Epithelial cell of proximal tubule (primary cell): ENCODE measurements at places on chromosomes 2 and 18. TPM values are rescaled to one million over a fixed set of nuclear protein-coding genes. Genes with fewer than 3 reads are reported as not detected.
A peak's percentile ranks its signal among the peaks of the same experiment; 100 is the strongest.

DNA sequence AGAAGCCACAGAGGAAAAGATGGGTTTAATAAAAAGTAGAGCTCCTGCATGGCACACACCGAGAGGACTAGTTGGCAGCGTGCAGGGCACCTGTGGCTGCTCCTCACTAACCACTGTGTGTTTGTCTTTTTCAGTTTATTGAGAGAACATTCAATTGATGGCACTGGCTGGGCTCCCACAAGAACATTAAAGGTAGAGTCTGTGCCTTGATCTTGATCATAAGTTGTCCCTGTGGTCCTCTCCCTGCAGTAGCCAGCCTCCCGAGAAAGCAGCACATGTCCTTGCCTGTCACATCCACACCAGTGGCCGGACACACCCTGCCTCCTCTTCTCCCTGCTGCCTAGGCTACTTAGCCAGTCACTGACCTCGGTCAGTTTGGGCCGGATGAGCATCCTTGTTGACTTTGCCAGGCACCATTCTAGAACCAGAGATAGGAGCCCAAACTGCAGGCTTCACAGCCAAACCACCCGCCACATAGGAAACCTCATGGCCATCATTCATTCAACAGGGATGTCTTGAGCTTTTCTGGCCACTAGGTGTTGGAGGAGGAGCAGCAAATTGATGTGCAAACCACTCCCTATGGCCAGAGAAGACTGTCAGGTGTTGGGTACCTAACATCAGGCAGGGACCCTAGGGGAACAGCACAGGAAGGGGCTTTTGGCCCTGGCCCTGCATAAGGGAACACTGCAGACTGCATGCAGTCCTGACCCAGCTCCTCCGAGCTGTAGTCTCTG is 30.2 kb upstream of the SCLY start:
- DNase-seq = no peak

- no peak for DNase-seq
Measured at GRCh38 chr2:223967981-223968380, 10.7 kb downstream of the MRPL44 start.

DNA sequence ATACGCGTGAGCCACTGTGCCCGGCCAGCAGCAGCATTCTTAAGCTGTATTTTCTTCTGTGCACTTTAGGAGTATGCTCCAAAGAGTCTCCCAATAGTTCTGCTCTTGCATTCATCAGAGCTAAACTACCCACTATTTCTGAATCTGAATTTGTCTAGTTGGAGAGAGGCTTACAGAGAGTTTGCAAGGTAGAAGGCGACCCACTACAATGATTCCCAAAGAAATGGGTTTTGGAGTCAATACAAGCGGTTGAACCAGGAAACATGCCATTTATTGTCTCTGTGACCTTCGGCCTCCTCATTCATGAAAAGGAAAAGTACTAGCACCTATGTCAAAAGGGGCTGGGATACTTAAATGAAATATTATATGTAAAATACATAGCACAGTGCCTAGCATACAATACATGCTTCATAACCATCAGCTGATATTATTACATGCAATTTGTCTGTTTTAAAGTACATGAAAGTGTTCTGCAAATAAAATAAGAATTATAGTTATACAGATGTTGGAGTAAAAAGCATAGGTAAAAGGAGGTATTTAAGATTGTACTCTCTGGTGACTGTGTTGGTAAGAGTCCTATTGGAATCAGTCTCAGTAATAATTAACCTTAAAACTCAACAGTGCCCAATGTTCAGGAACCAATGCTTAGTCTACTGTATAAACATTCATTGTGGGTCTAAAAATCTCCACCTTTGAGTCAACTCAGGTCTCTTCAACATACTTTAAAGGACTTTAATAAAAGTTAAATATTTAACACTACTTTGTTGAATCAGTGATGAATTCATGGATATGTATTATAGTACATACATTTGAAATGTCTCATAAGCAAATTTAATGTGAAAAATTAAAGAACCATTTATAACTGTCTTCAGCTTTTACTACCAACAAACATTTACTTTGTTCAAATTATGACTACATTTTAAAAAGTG is 89.8 kb upstream of the GRB14 start:
- DNase-seq = peak; percentile 91

- DNase-seq = no peak
Measured at GRCh38 chr18:58590839-58591238, 38.1 kb downstream of the ALPK2 start.

DNA sequence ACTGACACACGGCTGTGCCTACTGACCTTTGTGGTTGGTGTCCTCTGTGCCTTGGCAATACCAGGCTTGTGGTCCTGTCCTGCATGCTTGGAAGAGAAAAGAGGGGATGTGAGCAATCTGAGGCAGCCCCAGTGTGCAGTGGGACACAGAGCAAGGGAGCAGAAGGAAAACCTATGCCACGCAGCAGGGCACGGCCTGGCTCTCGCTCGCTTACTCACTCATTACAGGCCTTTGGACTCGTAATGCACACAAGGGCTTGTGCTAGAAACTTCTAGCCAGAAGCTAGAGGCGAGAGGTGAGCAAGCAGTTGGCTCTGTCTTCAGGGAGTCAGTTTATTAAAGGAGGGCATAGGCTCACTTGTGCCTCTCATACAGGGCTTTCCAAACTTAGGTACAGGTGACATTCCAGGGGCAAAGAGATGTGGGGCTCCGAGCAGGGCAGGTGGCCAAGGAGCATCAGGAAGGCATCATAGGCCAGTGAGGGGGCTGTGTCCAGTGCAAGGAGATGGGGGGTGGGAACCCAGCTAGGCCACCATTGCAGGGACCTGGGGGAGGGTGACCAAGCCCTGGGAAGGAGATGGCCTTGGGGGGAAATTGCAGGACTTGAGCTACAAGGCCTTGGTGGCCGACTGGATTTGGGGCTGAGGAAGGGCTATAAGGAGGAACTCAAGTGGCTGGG is 100.8 kb downstream of the DYSF start:
- DNase-seq = no peak

DNA sequence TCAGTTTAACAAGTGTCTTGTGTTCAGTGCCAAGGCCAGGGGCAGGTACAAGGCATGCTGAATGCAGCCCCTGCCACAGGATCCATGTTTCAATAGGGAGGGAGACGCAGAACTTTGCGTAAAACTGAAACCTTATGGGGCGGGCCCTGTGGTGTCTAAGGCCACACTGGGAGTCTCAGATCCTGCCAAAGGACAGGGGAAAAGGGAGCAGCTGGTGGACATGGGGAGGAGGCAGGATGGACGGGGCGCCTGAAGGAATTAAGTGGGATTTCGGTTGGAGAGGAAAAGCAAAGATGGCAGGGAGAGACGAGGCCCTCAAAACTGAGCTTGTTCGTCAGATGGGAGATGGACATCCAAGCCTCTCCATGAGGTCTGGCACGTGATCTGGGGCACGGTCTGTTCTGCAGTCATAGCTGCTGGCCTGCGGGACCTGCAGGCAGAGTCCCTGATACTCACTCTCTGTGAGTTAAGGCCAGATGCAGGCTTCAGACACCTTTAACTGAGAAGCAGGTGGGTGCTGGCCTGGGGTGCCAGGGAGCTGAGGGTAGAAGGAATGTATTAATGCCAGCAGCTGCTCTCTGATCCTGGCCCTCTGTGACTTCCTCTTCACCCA is 48.8 kb downstream of the TCF7L1 start:
- no peak for DNase-seq

DNA sequence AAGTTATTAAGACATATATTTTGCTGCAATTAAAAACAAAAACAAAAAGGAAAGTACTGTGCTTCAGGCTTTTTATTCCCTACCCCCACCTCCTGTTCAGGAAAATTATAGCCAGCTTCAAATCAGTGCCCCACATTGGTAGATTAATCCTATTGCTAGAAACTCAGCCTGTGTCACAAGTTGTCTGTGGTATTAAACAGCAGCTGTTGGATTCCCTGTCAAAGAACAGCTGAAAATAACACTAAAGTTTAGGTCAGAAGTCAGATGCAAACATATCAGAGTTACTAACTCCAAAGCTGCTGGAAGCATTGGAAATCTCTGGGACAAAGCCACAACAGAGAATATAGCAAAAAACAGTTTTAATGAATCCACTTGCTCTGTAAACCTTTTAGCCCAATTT is 818 bp upstream of the CCDC141 start:
- no peak for DNase-seq

TIGD1 gene
- 1.2 and 2.5 TPM in 2 replicates for total RNA-seq

TRPM8 gene
- total RNA-seq = 0.87 and 4.1 TPM in 2 replicates
